ACHN (cell line): ENCODE measurements at places on chromosomes 16 and 17.

- DNase-seq = no peak
Observed at GRCh38 chr17:57976594-57976993, 11.5 kb downstream of the VEZF1 start.

DNA sequence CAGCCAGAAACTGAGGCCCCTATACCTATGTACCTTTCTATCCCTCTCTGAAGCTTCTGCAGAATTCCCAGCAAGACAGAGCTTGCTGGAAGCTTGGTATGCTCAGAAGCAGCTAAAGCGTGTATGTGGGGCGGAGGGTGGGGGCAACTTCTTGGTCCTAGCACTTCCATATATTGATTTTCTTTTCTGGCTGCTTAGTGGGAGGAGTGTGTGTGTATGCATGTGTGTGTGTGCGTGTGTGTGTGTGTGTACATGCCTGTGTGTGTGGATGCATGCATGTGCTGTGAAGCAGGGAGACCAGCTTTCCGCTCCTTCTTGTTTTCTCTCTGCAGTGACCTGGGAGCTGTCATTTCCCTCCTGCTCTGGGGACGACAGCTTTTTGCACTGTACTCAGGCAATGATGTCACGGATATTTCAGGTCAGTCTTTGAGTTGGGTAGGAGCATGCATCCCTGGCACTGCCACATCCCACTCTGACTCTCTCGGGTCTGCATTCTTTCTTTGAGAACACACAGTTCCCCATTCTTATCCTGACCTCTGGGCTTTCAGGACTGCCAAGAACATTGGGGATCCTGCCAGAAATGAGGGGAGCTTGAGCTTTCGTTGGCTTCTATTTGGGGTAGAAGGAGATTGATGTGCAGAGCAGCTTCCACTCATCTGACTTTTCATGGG, 10.7 kb downstream of the HPR start:
- no peak for DNase-seq

DNA sequence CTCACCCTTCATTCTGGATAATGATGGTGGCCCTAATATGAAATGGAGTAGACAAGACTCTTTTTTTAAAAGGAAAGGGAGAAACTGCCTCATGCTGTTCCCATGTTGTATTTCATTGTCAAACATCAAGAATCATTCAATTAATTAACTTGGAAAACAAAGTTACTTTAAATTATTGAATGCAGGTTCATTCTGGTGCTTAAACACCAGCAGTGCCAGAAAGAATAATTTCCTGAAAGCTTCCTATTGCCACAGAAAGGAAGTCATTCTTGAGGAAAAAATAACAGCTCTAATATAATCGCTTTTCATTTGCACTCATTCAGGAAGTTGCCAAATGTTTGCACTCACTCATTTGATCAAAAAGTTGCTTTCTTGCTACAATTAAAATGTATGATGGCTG, 497.1 kb upstream of the CDH11 start:
- DNase-seq = no peak

DNA sequence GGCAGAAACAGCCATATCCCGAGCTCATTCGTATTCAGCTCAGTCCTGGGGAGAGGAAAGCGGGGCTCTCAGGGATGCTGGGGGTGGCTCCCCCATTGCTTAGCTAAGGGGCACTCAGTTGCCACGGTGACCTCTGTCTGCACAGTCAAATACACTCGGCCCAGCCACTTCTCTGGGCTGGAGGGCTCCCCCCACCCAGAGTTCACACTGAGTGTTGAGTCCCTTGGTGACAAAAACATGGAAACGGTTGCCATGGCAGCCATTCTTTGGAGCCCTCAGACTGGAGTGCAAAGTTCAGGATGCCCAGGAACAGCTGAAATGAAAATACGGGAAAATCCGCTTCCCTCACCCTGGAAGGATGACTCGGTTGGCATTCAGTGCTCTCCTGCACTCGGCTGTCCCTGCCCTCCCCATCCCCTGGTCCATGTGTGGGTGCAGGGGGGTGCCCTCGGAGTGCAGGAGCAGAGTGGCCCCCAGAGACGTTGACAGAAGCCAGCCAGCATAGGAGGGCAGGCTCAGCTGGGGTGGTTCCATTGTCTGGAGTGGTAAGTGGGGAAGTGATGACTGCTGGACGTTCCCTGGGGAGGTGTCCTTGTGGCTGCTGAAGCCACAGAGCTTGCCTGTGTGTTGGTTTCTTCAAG, 216.5 kb downstream of the NTN1 start:
- DNase-seq = no peak

- no peak for DNase-seq
Observed at GRCh38 chr17:43644081-43644480, 17.6 kb downstream of the MEOX1 start.
